ENCODE measurements at places on chromosomes 6 and 20. TPM values are rescaled to one million over a fixed set of nuclear protein-coding genes. Genes with fewer than 3 reads are reported as not detected.

Gene TNFRSF6B
- total RNA-seq: 0.36 TPM

DNA sequence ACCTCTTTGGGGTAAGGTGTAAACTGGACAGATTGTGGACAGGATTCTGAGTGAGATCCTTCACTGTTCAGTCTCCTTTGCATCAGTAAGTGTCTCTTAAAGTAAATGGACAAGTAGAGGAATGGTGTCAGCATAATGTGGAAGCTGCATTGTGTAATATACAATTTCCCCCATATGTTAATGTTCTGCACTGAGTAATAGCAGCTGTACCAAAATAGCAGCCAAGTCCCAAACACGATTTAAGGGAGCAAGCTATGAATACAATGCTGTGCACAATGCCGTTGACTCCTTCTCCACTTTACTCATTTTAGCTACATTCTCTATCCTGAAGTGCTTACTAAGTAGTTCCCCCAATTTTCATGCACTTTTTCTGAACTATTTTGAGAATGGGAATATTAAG, 21.1 kb upstream of the TRIM26 start:
- no peak for DNase-seq

GRCh38 chr6:1188199-1188598, 123.7 kb upstream of the FOXQ1 start:
- no peak for DNase-seq

DNA sequence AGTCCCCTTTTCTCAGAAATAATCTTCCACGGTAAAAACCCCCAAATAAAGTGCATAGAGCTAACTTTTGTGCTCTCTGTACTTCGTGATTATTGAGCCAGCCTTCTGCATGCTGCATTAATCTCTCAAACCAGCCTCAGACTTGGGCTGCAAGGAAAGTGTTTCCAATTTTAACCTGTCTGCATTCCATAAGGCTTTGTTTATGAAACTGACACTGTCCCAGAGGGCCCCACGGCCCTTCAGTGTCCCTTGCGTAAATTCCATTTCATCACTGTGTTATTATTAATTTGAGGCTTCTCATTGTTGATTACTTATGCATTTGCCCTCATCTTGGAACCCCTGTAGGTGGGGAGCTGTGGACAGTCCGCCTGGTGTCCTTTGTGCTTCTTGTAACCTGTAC, 15.6 kb upstream of the SNRPB2 start:
- no peak for DNase-seq

- DNase-seq: no peak
Measured at GRCh38 chr6:78896227-78896626, 28.9 kb downstream of the IRAK1BP1 start.

Gene TFAP2A
- total RNA-seq: 9.0 TPM

All from RPMI7951 (cell line).